Activated naive CD8-positive, alpha-beta T cell treated with anti-CD3 and anti-CD28 coated beads, Interleukin-2, amount 50 U/mL, for 24 hours (primary cell): ENCODE measurements at places on chromosomes 5 and 9.

GRCh38 chr5:5581080-5581479 lies 158.6 kb downstream of the ICE1 start:
- no peak overlapping the region for H3K27ac ChIP-seq
- H3K36me3 ChIP-seq: no peaks in the 10 kb centered on the region
- H3K4me3 ChIP-seq: no peak overlapping the region
- no peaks in the 10 kb centered on the region for H3K4me1 ChIP-seq

DNA sequence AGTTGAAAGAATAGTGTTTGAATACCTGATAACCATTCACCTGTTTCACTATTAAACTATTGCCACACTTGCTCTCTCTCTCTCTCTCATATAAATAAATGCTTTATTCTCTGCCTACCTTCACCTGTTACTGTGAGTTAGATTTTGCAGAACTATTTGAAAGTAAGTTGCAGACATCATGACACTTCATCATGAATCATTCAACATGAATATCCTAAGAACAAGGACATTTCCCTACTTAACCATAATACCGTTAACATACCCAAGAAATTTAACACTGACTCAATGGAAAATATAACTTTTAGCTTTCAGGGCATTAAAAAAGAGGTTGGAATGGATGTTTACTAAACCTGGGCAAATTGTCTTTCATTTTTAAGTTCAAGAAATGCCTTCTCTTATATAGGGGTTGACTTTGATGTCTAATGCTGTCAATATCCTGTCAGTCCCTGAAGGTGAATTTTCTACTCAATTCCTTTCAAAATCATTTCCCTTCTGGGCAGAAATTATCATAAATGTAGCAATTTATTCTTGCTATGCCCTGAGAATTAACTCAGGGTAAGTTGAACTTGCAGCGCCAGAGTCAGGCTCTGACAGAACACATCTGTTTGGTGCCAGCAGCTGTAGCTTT lies 582.6 kb upstream of the TLE4 start:
- H3K4me3 ChIP-seq: no peak overlapping the region
- no peak overlapping the region for H3K27ac ChIP-seq
- no peaks in the 10 kb centered on the region for H3K27me3 ChIP-seq
- H3K36me3 ChIP-seq: no peaks in the 10 kb centered on the region
- DNase-seq: no peak

DNA sequence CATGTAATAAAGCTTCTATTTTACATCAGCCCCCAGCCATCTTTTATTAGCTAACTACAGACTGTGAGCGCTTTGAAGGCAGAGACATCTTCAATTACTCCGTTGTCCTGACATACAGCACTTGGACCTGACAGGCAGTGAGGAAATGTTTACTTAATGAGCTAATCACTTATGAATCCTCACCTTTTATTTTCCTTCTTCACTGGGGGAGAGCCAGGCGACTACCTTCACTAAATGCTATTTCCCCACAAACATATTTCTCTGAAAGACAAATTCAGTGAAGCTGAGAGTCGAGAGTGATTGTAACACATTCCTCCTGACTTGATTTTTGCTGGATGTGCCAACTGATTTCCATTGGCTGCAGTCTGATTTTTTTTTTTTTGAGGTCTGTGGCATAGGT lies 192.1 kb upstream of the CLINT1 start:
- H3K27ac ChIP-seq: no peak overlapping the region
- H3K4me3 ChIP-seq: no peak overlapping the region
- H3K36me3 ChIP-seq: no peaks in the 10 kb centered on the region
- H3K4me1 ChIP-seq: no peaks in the 10 kb centered on the region

DNA sequence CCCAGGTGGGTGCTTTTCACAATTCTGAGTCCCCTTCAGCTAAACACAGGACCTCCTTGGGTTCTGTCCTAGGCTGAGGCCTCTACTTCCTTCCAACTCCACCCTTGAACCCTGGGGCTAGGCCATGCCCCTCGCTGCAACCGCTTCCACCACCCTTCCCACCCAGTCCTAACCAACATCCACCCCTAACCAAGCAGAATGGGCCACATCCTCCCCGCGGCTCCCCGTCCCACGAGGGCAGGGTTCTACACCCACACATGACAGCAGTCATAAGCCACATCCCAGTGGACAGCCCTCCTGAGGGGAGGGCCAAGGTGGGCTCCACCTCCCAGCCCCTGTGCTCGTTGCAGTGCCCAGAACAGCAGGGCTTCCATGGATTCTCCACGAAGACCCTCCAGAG lies 65.8 kb downstream of the SHB start:
- H3K36me3 ChIP-seq: no peaks in the 10 kb centered on the region
- H3K27ac ChIP-seq: peak overlapping the region; percentile 10
- DNase-seq: peak; percentile 13
- H3K27me3 ChIP-seq: no peaks in the 10 kb centered on the region
- H3K4me3 ChIP-seq: no peak overlapping the region
